ENCODE measurements at places on chromosomes 5 and 9. TPM values are rescaled to one million over a fixed set of nuclear protein-coding genes. Genes with fewer than 3 reads are reported as not detected.

GRCh38 chr5:59709846-59710245 lies 183.7 kb downstream of the PDE4D start:
- H3K36me3 ChIP-seq = no peaks in the 10 kb centered on the region
- H3K4me1 ChIP-seq = no peaks in the 10 kb centered on the region
- no peak overlapping the region for H3K4me3 ChIP-seq

- H3K4me3 ChIP-seq = peak overlapping the region; percentile 8
- H3K27me3 ChIP-seq = no peaks in the 10 kb centered on the region
- H3K4me1 ChIP-seq = no peaks in the 10 kb centered on the region
- no peak for DNase-seq
- no peak overlapping the region for H3K27ac ChIP-seq
These were observed 60.0 kb downstream of the CSNK1G3 start for GRCh38 chr5:123571927-123572326.

MCTP1 gene
- total RNA-seq = 2.9 TPM

DNA sequence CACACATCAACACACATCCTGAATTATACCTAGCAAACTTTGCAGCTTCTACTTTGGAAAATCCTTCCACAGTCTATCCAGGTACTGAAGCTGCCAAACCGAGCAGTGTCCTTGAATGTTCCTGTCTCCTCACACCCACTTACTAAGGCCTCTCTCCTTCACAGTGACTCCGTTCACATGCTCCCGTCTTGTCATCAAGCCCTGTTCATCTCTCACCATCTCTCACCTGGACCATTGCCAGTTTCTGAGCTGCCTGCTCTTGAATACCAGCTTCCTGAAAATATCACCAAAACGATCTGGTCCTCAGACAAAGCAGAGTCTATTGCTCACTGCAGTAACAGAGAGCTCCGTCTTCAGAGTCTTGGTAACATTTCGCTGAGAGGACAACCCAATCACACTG lies 57.4 kb downstream of the GCNT1 start:
- no peaks in the 10 kb centered on the region for H3K4me1 ChIP-seq
- DNase-seq = no peak
- H3K27me3 ChIP-seq = no peaks in the 10 kb centered on the region
- H3K27ac ChIP-seq = no peak overlapping the region

DNA sequence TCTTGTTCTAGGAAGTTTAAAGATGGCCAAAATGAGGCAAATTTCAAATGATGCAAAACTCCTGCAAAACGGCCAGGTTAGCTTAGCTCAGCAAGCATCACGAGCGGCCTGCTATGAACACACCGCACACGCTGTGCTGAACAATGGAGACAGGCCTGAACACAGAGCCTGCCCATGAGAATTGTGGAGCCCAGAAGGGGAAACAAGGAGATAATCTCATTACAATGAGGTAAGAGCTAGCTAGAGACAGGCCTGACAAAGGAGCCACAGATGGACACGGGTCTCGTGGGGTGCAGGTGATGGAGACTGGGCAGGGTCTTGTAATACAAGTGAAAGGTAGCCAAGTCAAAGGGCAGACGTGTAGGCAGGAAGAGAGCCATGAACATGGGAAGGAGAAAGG lies 50.2 kb downstream of the PSMB7 start:
- no peak overlapping the region for H3K4me3 ChIP-seq
- H3K4me1 ChIP-seq = no peaks in the 10 kb centered on the region
- no peak overlapping the region for H3K27ac ChIP-seq
- H3K27me3 ChIP-seq = no peaks in the 10 kb centered on the region
- peaks cover 4% of the 10 kb centered on the region for H3K36me3 ChIP-seq

DNA sequence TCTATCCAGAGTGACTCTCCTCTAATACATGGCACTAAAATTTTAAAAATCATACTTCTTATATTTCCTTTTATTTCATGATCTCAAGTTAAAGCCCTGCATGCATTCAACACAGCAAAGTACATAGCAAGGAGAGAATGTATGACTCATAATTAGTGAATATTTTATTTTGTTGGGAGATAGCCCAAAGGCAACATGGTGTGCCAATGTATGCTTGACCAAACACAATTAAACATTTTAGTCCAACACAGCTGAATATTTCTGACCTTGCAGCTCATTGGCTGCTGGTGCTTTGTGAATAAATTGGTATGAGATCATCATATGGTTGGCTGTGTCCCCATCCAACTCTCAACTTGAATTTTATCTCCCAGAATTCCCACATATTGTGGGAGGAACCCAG lies 103.5 kb downstream of the NPR3 start:
- no peak for DNase-seq
- no peak overlapping the region for H3K4me3 ChIP-seq
- no peak overlapping the region for H3K27ac ChIP-seq
- H3K4me1 ChIP-seq = no peaks in the 10 kb centered on the region

DNA sequence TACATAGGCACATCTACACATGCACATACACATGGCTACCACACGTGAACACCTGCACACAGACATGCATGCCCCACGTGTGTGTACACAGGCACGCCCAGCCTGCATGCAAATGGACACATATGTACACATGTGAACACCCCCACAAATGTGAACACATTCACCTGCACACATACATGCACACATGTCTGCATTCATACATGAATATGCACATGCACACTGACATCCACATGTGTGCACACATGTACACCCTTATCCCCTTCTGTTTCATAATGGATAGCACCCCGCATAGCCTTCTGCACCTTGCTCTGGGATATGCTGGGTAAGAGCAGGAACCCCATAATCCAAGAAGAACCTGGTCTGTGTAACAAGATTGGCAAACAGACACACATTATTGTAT lies 66.2 kb downstream of the WNK2 start:
- no peak overlapping the region for H3K4me3 ChIP-seq
- H3K4me1 ChIP-seq = no peaks in the 10 kb centered on the region
- DNase-seq = no peak
- H3K36me3 ChIP-seq = no peaks in the 10 kb centered on the region
- H3K27ac ChIP-seq = no peak overlapping the region

- peaks cover 37% of the 10 kb centered on the region for H3K36me3 ChIP-seq
- DNase-seq = no peak
- no peak overlapping the region for H3K4me3 ChIP-seq
These were observed 407.7 kb downstream of the KDM4C start for GRCh38 chr9:7165331-7165975.

- H3K36me3 ChIP-seq = peaks cover 34% of the 10 kb centered on the region
- peaks cover 9% of the 10 kb centered on the region for H3K4me1 ChIP-seq
- no peak overlapping the region for H3K27ac ChIP-seq
- no peak overlapping the region for H3K4me3 ChIP-seq
- H3K27me3 ChIP-seq = no peaks in the 10 kb centered on the region
These were observed 22.1 kb upstream of the IL13 start for GRCh38 chr5:132635873-132636272.

RNF183 gene
- not detected for total RNA-seq

ODF2 gene
- total RNA-seq = 31.9 TPM
